ENCODE measurements at places on chromosomes 1 and 21.

DNA sequence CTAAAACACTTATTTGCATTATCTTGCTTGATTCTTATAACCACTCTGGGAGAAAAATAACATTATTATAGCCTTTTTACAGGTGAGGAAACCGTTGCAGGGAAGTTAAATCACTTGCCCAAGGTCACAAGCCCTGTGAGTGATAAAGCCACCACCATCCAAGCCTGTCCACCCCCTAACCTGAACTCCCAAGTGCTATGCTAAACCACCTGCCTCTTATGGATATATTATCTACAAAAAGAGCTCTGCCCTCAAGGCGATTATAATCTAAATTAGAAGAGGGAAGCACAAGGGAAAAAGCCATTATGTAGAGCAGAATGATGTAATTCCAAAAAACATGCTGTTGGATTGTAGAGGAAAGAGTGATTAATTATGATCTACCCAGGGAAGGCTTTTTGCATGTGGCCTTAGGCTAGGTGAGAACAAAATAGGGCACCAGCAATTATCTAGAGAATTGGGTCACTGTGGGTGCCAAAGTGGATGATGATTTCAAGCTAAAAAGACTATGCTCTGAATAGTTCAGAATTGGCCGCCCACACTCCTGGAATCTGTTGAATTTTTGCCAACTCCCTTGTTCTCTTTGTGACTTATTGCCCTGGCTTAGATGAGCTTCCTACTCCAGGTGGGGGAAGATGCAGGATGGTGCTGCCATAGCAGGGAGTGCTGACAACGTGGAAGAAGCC lies 205.3 kb downstream of the FGGY start:
- no peak for DNase-seq

- no peak for DNase-seq
Measured at GRCh38 chr1:173122958-173123852, 72.5 kb upstream of the TNFSF18 start.

DNA sequence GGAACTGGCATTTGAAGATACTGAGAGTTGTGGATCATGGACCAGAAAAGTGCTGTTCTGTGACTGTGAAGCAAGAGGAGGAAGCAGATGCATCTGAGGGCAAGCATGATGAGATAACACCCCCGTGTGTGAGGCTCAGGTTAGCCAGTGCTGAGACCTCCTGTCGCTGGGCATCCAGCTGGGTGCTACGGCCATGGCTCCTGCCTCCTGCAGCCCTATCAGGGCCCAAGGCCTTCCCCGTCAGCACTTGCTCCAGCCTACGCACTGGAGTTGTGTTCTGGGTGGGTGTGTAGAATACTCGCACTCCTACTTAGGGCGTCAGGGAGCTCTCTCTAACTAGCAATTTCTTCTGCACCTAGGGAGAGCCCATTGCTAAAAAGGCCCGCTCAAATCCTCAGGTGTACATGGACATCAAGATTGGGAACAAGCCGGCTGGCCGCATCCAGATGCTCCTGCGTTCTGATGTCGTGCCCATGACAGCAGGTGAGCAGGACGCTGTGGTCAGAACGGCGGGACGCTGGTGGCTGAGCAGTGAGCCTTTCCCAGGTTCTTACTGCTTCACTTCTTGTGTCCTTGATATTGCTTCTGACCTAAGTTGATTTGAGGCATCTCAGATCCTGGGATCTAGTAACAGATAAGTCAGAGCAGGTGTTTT lies 6.5 kb downstream of the PPIE start:
- DNase-seq, result no peak

- DNase-seq, result no peak
Measured at GRCh38 chr1:230979952-230980351, 1.1 kb downstream of the ARV1 start.

DNA sequence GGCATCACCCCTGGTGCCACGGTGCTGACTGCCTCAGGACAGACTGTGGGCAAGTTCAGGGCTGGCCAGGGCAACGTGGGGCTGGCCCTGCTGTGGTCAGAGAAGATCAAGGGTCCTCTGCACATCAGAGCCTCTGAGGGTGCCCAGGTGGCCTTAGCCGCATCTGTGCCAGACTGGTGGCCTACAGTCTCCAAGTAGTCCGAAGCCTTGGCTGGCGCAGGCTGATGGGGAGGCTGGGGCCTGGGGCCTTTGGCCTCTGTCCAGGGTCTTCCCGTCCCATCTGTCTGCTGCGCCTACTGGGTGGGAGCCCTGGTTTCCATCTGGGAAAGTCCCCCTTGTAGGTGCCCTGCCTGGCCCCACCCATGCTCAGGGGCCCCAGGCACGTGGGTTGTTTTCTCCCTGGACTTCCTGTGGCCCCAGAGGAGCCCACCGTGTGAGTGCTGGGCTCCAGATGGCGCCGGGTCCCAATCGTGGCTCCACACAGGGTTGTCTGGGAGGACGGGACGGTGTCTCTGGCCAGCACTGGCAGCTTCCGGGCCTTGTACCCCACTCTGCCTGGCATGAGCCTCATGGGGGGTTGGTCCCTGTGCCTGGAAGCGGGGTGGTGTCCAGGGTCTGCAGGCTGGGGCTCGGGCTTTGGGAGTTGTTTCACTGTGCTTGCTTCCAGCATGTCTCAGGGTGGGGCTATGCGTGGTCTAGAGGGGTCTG lies 9.9 kb downstream of the IBA57 start:
- no peak for DNase-seq

Measured in activated naive CD8-positive, alpha-beta T cell treated with anti-CD3 and anti-CD28 coated beads, Interleukin-2, amount 50 U/mL, for 16 hours (primary cell).